ENCODE measurements at places on chromosomes 3 and 15.

- DNase-seq: no peak
Measured at GRCh38 chr3:19025441-19025840, 122.9 kb upstream of the KCNH8 start.

DNA sequence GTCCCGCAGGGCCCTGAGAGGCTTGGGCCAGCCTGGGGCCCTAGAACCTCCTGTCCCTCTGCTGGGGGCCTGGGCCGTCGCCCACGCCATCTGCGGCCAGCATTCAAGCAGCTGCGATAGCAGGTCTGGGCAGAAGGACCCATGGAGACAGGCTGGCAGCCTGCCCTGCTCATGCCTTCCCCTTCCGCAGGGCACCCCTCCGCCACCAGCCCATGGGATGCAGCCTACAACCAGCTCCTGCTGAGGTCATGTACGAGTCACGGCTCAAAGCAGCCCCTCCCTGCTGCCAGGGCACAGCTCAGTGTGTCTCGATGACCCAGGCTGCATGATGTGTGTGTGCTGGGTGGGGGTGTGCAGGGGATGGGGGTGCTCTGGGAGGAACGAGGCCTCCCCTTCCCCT is 27.8 kb downstream of the DUSP7 start:
- DNase-seq: no peak

DNA sequence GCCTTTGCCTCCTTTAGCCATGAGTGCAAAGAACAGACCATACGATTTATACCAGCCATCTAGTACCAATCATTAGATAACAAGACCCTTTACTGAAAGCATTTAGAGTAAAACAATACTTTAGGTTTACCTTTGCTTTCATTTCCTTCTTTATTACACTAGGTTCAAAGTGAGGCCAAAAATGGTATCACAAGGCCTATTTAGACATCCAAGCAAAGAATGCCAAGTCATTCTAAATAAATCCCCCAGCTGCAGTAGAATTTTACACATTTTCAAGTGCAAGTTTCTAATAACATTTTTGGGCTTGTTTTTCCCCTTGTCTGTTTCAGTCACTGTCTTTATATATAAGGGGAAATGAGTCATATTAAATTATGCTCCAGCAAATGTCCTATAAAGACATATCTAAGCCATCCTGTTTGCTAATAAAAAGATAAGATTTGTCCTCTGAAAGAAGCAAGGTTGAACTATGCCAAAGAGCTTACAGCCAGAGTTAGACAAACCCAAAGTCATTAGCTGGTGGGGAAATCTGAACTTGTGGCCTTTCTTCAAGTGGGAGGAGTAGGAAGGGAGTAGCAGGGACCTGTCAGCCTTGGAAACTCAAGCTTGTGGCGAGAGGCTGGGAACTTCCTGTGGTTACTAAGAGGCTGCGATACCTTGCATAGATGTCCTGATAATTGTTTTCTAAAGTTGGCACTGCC is 232.7 kb downstream of the MECOM start:
- no peak for DNase-seq

GRCh38 chr3:14523792-14524191 is 16.4 kb downstream of the GRIP2 start:
- DNase-seq: no peak

- DNase-seq: peak; percentile 46
Measured at GRCh38 chr3:129278966-129279906, 566 bp downstream of the HMCES start.
